ENCODE measurements at places on chromosomes 7 and 10. TPM values are rescaled to one million over a fixed set of nuclear protein-coding genes. Genes with fewer than 3 reads are reported as not detected.

DNA sequence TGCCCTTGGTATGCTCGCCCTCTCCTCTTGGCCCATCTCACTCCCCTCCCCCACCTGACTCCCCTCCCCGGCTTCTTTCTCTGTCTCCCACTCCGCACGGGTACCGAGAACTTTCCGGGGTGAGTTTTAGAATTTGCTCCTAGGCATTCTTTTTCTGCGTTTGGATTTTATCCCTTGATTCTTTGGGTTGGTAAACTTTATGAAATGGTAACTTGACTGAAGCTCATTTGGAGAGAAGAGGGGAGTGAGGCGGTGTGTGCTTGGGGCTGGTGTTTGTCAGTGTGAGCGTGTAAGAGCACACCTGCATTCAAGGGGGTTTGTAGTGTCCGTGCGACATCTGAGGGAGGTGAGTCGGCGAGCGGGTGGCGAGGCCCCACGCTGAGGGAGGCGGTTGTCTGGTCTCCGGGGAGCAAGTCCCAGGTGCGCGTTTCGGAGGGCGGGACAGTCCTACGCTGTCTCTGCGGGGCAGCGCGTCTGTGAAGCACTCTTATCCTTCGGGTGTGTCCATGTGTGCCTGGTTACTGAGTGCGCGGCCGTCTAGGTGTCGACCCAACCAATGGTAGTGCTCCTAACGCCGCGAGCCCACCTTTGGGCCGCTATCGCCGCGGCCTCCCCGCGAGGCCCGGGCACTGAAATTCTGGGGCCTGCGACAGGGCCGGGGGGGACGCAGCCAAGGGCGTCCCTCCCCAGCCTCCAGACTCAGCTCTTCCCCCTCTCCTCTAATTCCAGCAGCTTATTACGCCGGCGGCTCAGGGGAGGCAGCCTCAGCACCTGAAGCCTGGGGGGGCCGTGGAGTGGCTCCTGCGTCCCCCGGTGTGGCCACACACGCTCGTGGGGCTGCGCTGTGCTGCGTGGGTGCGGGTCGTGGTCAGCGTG is 2.6 kb upstream of the ZNF503 start:
- no peak for DNase-seq

DNA sequence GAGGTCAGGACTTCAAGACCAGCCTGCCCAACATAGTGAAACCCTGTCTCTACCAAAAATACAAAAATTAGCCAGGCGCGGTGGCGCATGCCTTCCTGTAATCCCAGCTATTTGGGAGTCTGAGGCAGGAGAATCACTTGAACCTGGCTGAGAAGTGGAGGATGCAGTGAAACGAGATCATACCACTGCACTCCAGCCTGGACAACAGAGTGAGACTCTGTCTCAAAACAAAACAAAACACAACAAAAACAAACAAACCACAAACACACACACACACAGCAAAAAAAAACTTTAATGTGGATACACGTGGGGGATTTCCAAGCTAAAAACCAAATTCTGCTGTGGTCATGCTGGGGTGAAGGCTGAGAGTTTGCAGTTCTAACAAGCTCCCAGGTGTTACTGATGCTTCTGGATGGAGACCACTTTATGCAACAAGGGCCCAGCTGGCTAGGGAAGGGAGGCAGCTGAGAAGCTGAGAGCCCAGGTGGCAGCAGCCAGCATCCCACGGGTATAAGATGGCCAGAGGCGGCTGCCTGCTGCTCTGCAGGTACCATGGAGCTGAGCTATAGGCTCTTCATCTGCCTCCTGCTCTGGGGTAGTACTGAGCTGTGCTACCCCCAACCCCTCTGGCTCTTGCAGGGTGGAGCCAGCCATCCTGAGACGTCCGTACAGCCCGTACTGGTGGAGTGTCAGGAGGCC is at the start of gene ZP3:
Gene ZP3, plus strand, starts transcription at position 538 of the 699 bp plus-strand sequence. Its CDS starts 15 bp downstream, at position 553.
- DNase-seq: no peak

- no peak for DNase-seq
These were observed 176.9 kb upstream of the PRSS58 start for GRCh38 chr7:142434666-142435167.

GRCh38 chr10:113354711-113355110 is 198.1 kb upstream of the HABP2 start:
- DNase-seq: no peak

- DNase-seq: no peak
These were observed 380.8 kb upstream of the LRGUK start for GRCh38 chr7:133746305-133746704.

DNA sequence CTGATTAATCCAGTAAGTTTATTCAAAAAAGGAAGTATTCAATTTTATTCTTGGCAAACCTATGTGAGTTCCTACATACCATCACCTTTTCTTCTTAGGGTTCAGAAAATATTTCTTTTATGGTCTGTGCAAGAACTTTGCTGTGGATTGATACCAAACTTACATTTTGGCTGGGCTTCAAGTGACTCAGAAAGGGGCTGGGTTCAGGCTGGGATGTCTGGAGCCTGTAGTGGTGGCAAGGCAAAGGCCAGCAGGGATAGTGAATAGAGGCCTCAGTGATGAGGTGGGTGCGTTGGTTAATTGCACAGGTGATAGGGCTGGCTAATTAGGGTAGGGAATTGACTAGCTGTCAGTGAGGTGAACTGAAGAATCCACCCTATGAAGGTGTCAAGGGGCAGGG is 40.2 kb upstream of the ATXN7L1 start:
- peak; percentile 26 for DNase-seq

GRCh38 chr7:29806208-29806994 is at the start of gene WIPF3:
WIPF3 (plus strand) TSS chr7:29806508; CDS start chr7:29834725, 28,217 bp downstream.
- no peak for DNase-seq

GRCh38 chr7:153407291-153408046 is 644.7 kb upstream of the DPP6 start:
- DNase-seq: no peak

DNA sequence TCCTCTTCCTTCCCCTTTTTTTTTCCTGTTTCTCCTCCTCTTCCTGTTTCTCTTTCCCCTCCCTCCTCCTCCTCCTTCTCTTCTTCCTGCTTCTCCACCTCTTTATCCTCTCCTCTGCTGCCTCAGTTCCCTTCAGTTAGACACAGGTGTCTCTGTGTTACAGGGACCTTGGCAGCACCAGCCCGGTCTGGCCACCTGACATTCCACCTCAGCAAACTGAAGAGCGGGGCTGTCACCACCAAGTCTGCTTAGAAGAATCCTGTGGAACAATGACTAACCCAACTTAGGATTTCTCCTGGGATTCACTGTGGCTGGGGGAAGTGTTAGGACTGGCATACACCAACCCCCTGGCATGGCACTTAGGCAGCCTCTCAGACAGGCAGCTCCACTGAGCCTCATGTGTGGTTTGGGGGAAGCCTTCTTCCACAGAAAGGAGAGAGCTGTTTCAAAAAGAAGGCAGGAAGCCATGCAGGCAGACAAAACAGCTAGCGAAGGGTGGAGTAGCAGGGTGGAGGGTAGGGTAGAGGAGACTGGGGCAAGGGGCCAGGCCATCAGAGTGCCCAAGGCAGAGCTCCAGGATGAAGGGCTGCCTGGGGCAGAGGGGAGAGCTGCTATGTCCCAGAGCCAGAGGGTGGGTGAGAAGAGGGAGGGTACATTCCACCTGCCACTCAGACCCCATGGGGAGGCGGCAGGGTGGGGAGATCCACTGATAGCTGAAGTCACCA is 13.2 kb upstream of the GDF10 start:
- no peak for DNase-seq

- peak; percentile 66 for DNase-seq
These were observed 58.5 kb downstream of the PHYHIPL start for GRCh38 chr10:59234816-59235429.

DNA sequence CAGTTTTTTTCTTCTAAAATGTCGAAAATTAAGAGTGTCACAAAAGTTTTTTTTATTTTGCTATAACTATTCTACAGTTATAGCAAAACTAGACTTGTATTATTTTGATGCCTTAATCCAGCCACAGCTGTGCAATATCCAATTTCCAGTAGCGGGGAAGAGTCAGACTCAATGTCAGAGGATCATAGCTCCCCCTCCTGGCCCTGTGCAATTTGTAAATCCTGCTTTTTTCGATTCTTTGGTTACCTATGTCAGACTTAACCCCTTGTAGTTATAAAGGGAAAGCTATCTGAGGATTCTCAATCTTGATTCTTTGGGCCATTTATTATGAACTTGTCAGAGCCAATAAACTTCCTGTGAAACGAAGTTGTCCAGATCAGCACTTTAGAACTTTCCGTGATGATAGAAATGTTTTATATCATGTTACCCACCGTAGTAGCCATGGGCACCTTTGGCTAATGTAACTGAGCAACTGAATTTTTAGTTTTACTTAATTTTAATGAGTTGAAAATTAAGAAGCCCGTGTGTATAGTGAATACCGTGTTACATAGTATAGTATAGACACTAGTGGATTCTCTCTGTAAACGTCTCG is 87.7 kb upstream of the PRKCQ start:
- peak; percentile 63 for DNase-seq

GRCh38 chr10:16545116-16545736 is 23.5 kb upstream of the C1QL3 start:
- peak; percentile 26 for DNase-seq

DNA sequence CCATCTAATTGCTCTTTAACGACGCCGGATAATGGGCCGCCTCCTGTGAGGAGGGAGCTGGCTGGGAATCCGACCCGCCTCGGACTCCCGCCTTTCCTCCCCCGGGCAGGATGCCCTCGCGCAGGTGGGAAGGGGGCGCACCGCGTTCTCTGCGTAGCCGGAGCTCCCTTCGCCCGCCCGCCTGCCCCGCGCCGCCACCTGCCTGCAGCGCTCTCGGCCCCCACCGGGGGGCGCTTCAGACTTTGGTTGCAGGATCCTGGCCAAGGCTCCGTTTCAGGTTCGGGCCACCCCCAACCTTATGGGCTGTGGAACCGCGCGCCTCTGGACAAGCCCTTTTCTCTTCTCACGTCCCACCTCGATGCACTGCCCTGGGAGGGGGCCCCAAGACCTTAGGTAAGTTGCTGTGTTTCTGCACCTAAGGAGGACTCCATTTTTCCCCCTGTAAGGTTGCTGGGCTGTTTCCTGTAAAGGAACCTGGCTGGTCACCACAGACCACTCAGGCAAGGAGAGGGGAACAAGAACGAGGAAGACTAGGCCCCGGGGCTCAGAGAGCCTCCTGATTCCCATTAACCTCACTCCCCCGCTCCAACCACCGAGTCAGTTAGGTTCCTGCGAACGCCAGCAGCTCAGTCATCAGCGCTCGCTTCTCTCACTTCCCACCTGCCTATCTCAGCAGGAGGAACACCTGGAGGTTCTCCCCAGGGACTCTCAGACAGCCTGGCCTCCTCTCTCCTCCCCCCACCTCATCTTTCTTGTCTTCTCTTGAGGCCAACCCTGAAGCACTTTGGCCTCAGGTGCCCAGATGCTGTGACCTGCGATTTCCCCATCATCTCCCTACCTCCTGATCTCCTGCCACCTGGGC is 11.3 kb upstream of the KAZALD1 start:
- no peak for DNase-seq

GRCh38 chr10:3208481-3209406 is 36.2 kb upstream of the PITRM1 start:
- no peak for DNase-seq

- no peak for DNase-seq
These were observed 58.1 kb downstream of the DOCK1 start for GRCh38 chr10:126963354-126963753.

GRCh38 chr10:58697691-58698090 is 185.0 kb downstream of the BICC1 start:
- DNase-seq: no peak

DNA sequence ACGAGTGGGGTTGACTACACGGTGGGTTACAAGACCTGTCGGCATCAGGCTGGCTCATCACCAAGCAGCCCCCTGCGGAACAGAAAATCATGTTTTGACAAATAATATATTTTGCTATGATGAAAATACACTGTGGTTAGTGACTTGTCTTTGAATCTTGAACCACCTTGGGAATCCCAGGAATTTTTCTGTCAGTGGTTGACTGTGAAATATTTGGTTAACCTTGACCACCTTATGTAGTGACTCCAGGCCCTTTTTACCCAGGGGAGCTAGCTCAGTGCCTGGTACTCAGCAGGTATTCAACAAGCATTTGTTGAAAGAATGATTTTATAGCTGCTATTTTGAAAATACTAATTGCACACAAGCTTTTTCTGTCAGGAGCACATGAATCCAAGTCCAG is 406.0 kb downstream of the PHF14 start:
- no peak for DNase-seq

GRCh38 chr7:30744075-30744417 is 7.9 kb upstream of the INMT start:
- DNase-seq: no peak

GRCh38 chr7:121372376-121373010 is 23.6 kb downstream of the FAM3C start:
- peak; percentile 80 for DNase-seq

DNA sequence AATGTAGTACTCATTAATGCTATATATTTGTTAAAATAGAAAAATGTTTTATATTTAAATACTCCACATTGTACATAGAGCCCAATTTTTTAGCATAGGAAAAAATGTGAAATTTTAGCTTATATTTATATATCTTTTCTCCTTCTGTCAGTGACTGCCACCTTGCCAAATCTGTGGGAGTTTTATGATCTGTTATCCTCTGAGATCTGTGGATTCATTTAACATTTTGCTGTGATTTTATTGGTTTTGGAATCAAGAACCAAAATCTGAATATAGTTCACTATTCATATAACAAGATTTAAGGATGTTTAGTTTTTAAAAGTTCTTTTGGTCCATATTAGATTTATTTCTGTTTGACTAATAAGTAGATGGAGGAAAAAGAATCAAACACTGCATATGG is 127.9 kb downstream of the PPP1R9A start:
- DNase-seq: no peak

DNA sequence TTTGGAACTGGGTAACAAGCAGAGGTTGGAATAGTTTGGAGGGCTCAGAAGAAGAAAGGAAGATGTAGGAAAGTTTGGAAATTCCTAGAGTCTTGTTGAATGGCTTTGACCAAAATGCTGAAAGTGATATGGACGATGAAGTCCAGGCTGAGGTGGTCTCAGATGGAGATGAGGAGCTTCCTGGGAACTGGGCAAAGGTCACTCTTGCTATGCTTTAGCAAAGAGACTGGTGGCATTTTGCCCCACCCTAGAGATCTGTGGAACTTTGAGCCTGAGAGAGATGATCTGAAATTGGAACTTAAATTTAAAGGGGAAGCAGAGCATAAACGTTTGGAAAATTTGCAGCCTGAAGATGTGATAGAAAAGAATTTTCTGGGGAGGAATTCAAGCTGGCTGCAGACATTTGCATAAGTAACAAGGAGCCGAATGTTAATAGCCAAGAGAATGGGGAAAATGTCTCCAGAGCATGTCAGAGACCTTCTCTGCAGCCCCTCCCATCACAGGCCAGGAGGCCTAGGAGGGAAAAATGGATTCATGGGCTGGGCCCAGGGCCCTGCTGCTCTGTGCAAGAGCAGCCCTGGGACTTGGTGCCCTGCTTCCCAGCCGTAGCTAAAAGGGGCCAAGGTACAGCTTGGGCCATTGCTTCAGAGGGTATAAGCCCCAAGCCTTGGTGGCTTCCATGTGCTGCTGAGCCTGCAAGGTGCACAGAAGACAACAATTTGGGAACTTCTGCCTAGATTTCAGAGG is 3.6 kb downstream of the PDSS1 start:
- no peak for DNase-seq

ZNF316 gene
- total RNA-seq: 25.0 TPM

ABLIM1 gene
- 0.69 TPM for total RNA-seq

CYP26C1 gene
- total RNA-seq: not detected

SUN3 gene
- total RNA-seq: not detected

AUTS2 gene
- 3.0 TPM for total RNA-seq

SFXN2 gene
- 2.2 TPM for total RNA-seq

AGAP9 gene
- total RNA-seq: 2.3 TPM

FOXL3 gene
- total RNA-seq: not detected

CFAP69 gene
- 1.6 TPM for total RNA-seq
